ENCODE measurements at places on chromosomes 6 and 20.

DNA sequence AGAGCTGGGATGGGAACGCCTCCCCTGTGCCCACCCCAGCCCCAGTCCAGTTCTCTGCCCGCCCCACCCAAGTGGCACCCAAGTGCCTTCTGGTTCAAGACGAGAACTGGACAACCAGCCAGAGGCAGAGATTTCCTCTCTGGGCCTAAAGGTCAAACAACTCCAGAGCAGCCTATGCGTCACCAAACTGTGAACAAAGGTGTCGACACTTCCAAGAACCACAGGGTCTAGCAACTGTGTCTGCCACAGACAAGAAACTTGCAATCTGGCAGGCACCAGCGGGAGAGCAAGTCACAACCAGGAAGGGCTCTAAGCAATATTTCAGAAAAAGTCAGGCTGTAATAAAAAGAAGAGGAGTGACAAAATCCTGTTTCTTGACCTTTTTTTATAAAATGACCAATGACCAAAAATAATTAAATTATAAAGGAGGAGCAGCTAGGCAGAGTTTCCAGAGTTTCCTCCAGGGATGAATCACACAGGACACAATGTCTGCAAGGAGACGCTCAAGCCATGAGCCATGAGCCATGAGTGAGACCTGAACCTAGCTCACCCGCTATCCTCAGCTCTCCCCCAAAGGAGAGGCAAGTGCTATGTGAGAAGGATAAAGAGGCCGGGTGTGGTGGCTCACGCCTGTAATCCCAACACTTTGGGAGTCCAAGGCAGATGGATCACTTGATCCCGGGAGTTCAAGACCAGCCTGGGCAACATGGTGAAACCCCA is 11.1 kb downstream of the EDEM2 start:
- DNase-seq, result no peak
- H3K27me3 ChIP-seq, result peaks cover under 1% of the 10 kb centered on the region
- H3K36me3 ChIP-seq, result no peaks in the 10 kb centered on the region
- no peak overlapping the region for H3K27ac ChIP-seq
- no peaks in the 10 kb centered on the region for H3K4me1 ChIP-seq
- H3K4me3 ChIP-seq, result no peak overlapping the region

- no peak for DNase-seq
- H3K4me1 ChIP-seq, result peaks cover 11% of the 10 kb centered on the region
- no peak overlapping the region for H3K27ac ChIP-seq
These were observed 94.7 kb downstream of the TMEM170B start for GRCh38 chr6:11632231-11632630.

GRCh38 chr6:155693573-155694418 is 238.2 kb upstream of the NOX3 start:
- no peaks in the 10 kb centered on the region for H3K27me3 ChIP-seq
- DNase-seq, result no peak
- H3K27ac ChIP-seq, result no peak overlapping the region
- H3K4me3 ChIP-seq, result no peak overlapping the region
- H3K36me3 ChIP-seq, result no peaks in the 10 kb centered on the region
- no peaks in the 10 kb centered on the region for H3K4me1 ChIP-seq

DNA sequence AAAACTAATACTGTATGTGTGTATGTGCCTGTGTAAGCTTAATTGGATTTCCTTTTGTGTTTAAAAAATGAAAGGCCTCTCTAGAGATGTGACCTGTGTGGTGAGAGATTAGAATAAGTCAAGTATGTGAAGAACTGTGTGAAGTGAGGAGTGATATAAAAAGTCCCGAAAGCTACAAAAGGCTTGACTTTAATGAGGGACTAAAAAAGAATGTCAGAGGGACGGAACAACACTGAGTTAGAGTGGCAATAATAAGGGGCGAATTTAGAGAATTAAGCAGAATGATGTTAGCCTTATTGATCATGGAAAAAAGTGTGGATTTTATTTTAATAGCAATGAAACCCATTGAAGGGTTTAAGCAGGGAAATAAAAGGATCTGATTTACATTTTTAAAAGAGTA is 1281.2 kb upstream of the ADGRB3 start:
- DNase-seq, result no peak
- no peak overlapping the region for H3K4me3 ChIP-seq
- H3K27ac ChIP-seq, result no peak overlapping the region
- no peaks in the 10 kb centered on the region for H3K36me3 ChIP-seq
- H3K27me3 ChIP-seq, result no peaks in the 10 kb centered on the region

GRCh38 chr6:2839982-2840748 is 1.5 kb downstream of the SERPINB1 start:
- peak overlapping the region; percentile 70 for H3K27ac ChIP-seq
- H3K36me3 ChIP-seq, result no peaks in the 10 kb centered on the region
- no peak for DNase-seq
- peak overlapping the region; percentile 71 for H3K4me3 ChIP-seq
- H3K4me1 ChIP-seq, result peaks cover 17% of the 10 kb centered on the region

DNA sequence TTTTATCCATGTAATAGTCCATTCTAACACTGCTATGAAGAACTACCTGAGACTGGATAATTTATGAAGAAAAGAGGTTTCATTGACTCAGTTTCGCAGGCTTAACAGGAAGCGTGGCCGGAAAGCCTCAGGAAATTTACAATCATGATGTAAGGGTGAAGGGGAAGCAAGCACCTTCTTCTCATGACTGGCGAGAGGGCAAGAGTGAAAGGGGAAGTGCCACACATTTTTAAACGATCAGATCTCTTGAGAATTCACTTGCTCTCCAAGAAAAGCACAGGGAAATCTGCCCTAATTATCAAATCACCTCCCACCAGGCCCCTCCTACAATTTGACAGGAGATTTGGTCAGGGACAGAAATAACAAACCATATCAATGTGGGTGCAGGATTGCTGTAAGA is 859.7 kb downstream of the EPHA7 start:
- peaks cover under 1% of the 10 kb centered on the region for H3K4me1 ChIP-seq
- H3K36me3 ChIP-seq, result no peaks in the 10 kb centered on the region
- no peak overlapping the region for H3K27ac ChIP-seq
- H3K4me3 ChIP-seq, result no peak overlapping the region
- H3K27me3 ChIP-seq, result no peaks in the 10 kb centered on the region

Measured in glutamatergic neuron (in vitro differentiated cells).